GM12878 (cell line): ENCODE measurements at places on chromosomes 2 and 18.
A peak's percentile ranks its signal among the peaks of the same experiment; 100 is the strongest.

GRCh38 chr2:59744436-59744835, 809.0 kb downstream of the BCL11A start:
- H3K4me1 ChIP-seq = no peaks in the 10 kb centered on the region
- DNase-seq = no peak
- H3K27me3 ChIP-seq = no peaks in the 10 kb centered on the region
- no peak overlapping the region for H3K4me3 ChIP-seq
- no peak overlapping the region for H3K27ac ChIP-seq

DNA sequence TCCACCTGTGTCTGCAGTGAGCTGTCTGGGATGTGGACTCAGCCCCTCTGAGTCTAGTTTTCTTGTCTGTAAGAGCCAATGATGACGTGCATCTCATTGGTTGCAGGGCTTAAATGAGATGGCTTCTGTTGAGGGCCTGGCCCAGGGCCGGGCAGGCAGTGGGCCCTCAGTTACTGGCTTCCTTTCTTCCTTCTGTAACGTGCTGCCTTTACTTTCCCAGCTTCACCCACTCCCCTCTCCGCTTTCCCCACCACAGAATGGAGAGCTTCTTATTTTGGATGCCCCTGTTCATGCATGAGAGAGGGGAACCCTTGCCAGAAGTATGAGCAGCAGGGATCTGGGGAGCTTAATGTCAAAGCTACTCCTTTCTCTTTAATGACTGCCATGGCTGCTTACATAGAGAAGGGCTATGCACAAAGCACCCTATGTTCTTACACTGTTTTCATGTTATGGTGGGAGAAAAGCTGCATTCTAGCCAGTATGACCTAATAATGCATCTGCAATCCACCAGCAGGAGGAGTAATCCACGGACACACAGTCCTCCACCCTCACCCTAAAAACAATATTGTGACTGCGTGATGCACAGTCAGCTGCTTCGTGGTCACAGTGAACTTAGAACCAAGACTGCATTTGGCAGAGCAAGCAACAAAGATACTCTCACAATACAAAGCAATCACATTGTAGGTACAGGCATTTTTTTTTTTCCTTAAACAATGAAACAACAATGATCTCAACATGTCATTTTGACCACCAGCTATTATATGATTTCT, 37.2 kb downstream of the CREG2 start:
- H3K36me3 ChIP-seq = no peaks in the 10 kb centered on the region
- DNase-seq = no peak
- H3K27ac ChIP-seq = no peak overlapping the region
- no peaks in the 10 kb centered on the region for H3K4me1 ChIP-seq

GRCh38 chr2:112811841-112812306, 24.7 kb downstream of the IL1B start:
- peak overlapping the region; percentile 55 for H3K27ac ChIP-seq
- peaks cover 15% of the 10 kb centered on the region for H3K4me1 ChIP-seq
- no peak overlapping the region for H3K4me3 ChIP-seq
- no peaks in the 10 kb centered on the region for H3K27me3 ChIP-seq

GRCh38 chr2:52881606-52882005, 886.0 kb upstream of the CHAC2 start:
- DNase-seq = no peak
- no peaks in the 10 kb centered on the region for H3K36me3 ChIP-seq
- no peak overlapping the region for H3K4me3 ChIP-seq
